ENCODE measurements at places on chromosomes 7 and 10.
A peak's percentile ranks its signal among the peaks of the same experiment; 100 is the strongest.

- DNase-seq, result no peak
Measured at GRCh38 chr7:47354071-47354470, 227.8 kb downstream of the TNS3 start.

DNA sequence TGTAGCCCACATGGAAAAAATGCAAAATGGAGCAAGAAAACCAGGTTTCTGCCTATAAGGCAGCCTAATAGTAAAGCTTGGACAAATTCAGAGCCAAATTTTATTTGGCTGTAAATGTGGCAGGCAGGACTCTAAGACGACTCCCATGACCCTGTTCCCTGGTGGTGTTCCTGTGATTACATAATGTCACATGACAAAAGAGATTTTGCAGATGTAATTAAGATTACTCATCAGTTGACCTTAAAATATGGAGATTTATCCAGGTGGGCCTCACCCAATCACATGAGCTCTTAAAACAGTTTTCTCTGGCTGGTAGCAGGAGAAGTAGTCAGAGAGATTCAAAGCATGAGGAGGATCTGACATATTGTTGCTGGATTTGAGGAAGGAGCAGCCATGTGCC is 303.1 kb upstream of the IMMP2L start:
- no peak for DNase-seq

DNA sequence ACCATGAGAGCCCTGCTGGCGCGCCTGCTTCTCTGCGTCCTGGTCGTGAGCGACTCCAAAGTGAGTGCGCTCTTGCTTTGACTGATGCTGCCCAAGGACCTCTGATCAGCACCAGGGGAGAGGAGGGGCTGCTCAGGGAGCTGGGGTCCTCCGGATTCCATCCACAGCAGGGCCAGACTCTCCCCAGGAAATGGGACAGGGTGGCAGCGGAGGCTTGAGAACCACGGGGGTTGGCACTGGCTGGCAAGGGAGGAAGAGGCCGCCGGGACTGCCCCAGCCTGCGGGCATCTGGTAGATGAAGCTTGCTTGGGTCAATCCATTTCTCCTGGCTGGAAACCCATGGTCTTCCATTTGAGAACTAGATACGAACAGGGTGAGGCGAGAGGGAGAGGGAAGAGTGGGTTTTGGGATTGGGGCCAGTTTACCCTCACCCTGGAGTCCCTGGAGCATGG is 647 bp downstream of the PLAU start:
- DNase-seq, result no peak

GRCh38 chr10:44724415-44725174 is 186.5 kb upstream of the TMEM72 start:
- no peak for DNase-seq

GRCh38 chr10:125169915-125170314 is 9.6 kb upstream of the CTBP2 start:
- no peak for DNase-seq

GRCh38 chr10:117955176-117955575 is 91.6 kb downstream of the RAB11FIP2 start:
- no peak for DNase-seq

GRCh38 chr7:68031180-68031943 is 1034.7 kb downstream of the TYW1 start:
- DNase-seq, result no peak

DNA sequence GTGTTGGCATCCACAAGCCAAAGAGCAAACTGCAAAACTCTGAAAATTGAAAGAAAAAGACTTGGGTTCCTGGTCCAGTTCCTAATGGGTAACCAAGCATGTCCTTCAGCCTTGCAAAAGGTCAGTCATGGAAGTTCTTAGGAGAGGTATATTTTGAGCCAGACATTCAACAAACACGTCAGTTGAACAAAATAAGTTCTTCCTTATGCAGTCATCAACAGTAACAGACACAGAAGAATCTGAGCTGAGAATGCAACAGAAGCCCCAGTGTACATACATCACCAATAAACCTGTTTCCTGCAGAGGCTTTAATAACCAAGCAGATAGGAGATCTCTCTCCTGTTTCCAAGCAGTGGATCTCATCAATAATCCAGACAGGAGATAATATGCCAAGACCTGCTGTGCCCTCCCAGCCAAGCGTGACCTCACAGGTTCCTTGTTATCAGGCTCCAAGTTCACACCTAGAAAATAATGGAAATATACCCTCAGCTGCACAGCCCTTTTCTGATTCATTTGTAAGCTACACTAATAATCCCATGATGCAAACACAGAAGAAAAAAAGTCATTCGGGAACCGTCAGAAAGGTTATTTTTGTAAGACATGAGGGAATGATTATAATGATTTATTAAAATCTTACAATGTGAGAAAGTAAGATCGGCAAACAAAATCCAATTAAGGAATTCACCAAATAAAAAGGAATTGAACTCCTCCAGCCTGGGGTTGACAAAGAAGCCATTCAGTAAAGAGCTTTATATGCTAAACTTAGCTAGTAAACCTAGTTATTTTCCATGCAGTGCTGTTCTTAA is 90.7 kb downstream of the DGKI start:
- DNase-seq, result no peak

DNA sequence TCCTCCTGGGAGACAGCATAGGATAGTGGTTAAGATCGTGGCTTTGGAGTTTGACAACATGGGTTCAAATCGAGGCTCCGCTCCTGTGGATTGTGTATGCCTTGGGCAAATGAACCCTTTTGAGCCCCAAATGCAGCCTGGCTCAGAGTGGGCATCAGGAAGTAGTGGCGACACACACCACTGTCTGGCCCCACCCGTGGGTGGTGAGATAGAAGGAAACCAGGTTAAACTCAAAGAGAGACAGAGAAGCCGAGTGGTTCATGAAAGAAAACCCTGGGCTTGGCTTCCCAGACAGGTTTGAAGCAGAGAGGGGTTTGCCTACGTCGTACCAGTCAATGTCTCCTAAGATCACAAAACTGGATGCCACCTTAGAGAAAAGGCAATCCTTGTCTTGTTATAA is 57.7 kb downstream of the PRTFDC1 start:
- DNase-seq, result no peak

DNA sequence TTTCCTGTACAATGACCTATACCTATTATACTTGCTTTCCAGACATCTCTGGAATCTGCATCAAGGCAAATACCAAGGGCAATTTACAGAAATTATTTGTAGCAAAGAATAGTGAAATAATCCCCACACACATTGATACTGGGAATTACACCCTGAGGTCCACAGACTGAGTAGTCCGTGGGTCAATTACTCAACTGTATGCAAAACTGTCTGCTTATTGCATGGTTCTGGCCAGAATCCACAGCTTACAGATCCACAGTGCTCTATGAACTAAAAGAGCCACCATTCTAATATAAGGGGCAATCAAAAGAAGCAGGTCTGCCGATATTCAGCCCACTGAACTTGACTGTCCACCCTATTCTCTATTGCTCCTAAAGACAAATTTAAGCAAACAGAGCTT is 5.7 kb downstream of the CHCHD3 start:
- DNase-seq, result no peak

GRCh38 chr10:784403-785088 is 95.1 kb upstream of the DIP2C start:
- peak; percentile 59 for DNase-seq

- no peak for DNase-seq
Measured at GRCh38 chr10:6009961-6010360, 32.6 kb upstream of the IL15RA start.

DNA sequence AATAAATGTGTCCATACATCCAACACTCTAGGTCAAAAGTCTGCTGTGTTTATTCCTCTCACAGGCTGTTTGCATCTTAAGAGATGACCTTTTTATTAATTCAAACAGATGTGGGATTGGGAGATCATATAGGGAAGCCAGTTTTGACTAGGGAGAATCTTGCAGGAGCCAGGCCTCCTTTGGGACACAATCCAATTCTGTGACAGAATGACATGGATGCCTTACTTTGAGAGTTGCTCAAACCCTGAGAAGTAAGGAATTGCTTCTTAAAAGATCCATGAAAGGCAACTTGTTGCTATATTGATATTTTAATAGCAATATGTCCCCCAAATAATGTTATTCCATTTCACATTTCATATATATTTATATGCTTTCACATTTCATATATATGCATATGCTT is 53.5 kb upstream of the CACNB2 start:
- no peak for DNase-seq

DNA sequence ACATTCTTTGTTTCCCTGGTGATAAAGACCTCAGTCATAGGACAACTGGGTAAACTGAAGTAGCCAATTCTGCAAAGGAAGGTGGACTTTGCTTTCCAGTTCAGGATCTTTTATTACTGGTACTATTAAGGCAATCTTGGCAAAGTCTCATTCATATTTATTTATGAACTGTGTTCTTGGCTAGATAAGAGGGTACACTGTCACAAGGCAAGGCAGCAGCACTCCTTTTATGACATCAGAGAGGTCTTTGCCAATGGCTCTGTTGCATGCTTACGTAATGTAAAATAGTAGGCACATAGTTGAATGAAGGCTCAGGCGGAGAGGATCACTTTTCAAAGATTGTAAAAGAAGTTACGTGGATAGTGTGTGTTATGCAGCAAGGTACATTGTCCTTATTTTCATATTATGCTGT is 63.7 kb upstream of the PDK4 start:
- DNase-seq, result no peak

GRCh38 chr7:27453702-27454405 is 208.8 kb downstream of the HIBADH start:
- DNase-seq, result no peak

All from activated T-cell treated with anti-CD3 and anti-CD28 coated beads for 24 hours (primary cell).